ENCODE measurements at places on chromosomes 12 and 14.

DNA sequence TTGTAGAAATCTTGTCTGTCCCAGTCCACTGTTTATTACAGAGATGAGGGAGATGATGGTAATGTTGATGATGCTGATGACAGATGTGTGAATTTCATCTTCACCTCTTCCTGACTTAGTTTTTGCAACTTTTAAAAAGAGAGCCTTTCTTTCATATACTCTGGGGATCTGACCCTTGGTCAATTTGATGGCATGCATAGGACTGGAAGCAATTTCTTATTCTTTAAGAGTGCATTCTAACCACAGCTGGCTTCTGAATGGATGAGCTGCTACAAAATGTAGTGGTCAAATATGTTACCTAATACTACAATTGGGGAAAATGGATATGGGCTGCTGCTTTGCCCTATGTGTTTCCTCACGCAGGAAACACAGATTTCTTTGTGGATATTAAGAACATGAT lies 80.8 kb downstream of the MYRFL start:
- DNase-seq, result no peak

- DNase-seq, result no peak
Measured at GRCh38 chr14:32382704-32383103, 53.6 kb downstream of the AKAP6 start.

- DNase-seq, result no peak
Measured at GRCh38 chr14:61332658-61333029, 11.3 kb downstream of the PRKCH start.

- DNase-seq, result no peak
Measured at GRCh38 chr12:87667378-87667777, 361.8 kb downstream of the C12orf50 start.

DNA sequence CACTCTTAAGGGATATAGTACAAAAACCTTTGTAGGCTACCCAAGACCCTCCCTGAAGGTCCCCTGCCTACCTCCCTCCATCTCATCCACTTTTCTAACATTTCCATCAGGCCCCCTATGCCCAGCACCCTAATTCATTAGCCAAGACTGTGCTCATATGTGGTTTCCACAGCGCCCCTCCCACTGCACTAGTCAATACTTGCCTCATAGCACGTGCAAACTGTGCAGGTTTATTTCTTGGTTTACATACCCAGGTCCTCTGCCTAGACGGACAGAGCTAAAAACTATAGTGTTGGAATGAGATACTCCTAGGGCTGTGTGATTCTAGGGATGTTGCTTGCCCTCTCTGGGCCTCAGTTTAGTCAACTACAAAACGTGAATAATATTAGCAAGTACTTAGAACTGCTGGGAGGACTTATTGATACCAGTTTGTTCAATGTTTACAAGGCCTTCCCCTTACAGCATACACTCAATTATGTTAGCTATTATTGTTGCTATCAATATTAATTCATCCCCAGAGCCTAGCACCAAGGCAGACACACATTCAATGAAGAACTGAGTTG lies 50.4 kb downstream of the NUAK1 start:
- DNase-seq, result no peak

- no peak for DNase-seq
Measured at GRCh38 chr14:41623736-41624135, 17.1 kb downstream of the LRFN5 start.

GRCh38 chr12:47941871-47942613 lies 21.4 kb upstream of the TMEM106C start:
- DNase-seq, result no peak

GRCh38 chr12:23217667-23218066 lies 592.7 kb downstream of the ETNK1 start:
- no peak for DNase-seq

- no peak for DNase-seq
Measured at GRCh38 chr12:125744201-125744600, 679.0 kb downstream of the AACS start.

GRCh38 chr12:126784328-126784921 lies 1482.5 kb upstream of the TMEM132C start:
- no peak for DNase-seq

DNA sequence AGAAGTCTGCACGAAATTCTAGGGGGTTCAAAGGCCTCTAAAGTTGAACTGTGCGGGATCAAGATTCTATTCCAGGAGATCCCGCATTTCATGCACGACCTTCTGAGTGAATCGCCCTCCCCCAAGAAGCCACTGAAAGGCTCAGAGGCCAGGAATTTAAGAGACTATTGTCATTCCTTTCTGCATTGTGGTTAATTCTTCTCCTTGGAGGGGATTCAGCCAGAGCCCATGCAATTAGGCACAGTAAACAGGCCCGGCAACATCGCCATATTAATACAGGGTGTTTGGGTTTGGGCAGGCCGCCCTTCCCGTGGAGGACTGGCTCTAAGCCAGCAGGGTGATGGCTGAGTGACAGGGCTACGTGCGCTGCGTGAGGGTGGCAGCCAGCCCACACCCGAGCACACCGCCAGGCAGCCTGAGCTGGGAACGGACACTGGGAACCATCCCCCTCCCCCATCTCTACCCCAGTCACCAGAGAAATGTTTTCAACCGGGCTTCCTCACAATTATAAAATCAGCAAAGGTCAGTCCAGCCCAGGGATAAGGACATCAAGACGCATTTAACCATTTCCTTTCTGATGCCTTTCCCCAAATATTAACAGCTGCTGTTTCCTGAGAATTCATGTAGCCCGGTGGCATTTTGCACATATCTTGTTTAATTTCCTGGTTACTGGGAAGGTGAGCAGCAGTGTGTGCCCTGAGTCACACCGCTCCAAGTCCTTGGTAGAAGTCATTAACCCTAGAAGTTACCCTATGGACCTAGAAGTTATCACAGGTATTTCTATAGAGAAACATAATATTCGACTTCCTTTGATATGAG lies 12.5 kb downstream of the EGLN3 start:
- no peak for DNase-seq

GRCh38 chr12:119885549-119885948 lies 8.4 kb upstream of the CIT start:
- DNase-seq, result no peak

GRCh38 chr12:84661786-84662185 lies 250.8 kb downstream of the SLC6A15 start:
- DNase-seq, result no peak

DNA sequence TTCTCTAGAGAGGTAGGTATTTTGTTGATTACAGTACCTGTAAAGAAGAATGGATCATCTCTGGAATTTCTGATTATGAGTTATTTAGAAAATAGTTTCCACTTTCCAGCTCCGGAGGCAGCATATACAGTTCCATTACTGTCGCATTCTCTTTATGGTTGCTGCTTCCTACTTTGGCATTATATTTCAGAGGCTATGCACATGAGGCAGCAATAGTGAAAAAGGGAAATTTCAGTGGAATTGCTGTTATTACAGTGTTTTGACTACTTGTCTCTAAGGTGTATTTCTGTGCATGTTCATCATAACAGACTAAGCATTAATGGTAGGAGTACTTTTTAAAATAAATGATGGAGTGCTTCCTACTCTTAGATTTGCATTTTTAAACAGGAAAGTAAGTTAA lies 10.2 kb downstream of the GNG2 start:
- DNase-seq, result no peak

DNA sequence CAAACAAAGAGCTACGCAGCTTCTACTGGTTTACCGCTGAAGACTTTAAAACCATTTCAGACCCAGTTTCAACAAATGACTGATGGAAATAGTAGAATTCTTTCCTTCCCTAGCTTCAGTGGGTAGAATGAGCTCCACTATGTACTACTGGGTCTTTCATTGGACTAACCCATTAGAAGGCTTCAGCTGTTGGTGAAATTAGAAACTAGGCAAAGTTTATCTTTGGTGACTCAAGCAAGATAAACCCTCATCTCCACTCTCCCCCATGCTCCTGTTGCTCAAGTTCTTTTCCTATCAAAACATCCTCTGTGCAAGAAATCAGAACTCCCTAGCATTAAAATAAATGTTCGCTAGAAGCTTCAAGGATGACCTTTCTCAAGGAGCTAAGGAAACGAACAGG lies 159.2 kb downstream of the PAWR start:
- no peak for DNase-seq

- no peak for DNase-seq
Measured at GRCh38 chr14:101477648-101478047, 83.6 kb upstream of the DIO3 start.

GRCh38 chr14:93977790-93978581 lies 1.6 kb upstream of the ASB2 start:
- DNase-seq, result no peak

GRCh38 chr12:27076928-27077327 lies 5.5 kb downstream of the C12orf71 start:
- DNase-seq, result no peak

DNA sequence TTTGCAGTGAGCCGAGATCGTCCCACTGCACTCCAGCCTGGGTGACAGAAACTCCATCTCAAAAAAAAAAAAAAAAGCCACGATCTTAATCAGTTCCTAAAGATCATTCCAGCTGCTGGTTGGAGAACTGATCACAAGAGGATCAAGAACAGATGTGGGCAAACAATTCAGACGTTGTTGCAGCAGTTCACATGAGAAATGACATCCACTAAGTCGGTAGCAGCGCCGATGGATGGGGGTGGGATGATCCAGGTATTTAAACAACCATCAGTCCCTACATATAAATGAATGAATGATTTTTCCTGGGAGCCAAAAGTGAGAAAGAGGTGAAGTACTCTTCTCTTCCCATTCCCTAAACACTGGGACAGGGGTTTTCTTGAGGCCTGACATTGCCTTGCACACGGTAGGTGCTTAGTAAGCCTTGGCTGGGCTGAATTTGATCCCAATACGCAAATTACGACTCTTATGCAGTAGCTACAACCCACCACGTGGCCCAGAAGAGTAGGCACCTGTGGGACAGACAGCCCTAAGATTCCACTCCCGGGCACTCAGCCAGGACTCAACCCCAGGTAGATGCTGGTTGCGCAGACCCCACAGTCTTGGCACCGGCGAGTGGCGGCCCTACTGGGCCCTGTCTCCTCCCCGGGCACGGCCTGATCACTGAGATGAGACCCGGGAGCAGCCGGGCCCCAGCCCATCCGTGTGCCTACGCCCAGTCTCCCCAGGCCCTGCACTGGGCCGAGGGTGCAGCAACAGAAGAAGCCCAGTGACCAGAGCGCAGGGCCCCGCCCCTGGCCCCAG lies 565 bp downstream of the SPRYD3 start:
- no peak for DNase-seq

- DNase-seq, result no peak
Measured at GRCh38 chr12:67472539-67472938, 176.0 kb upstream of the DYRK2 start.

All from mesothelial cell of epicardium (in vitro differentiated cells).